Fibroblast of skin of right biceps (primary cell): ENCODE measurements at places on chromosomes 13 and 19.

DNA sequence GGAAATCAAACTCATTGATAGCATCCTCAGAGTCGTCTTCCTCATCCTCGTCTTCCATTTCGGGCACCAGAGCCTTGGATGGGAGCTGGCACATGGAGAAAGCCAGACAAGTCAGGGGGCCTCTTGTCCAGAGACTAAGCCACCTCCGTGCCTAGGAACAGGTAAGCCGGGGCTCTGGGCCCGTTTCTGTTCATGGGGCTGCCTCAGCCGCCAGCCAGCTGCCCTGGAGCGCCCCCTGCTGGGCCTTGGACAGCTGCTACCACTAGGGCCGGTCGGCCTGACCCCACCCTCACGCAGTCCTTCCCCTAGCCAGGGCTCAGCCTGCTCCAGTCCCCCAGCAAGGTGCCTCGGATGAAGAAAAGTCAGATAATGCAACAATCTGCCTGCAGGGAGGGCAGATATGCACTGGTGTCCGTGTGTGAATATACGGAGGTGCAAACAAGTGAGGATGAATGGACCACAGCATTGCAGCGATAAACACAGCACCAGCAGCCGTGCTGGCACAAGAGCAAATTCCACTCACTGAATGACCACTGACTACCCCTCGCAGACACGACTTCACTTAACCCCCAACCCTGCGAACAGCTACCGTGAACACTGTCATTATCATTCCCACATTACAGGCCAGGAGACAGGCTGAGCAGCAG, 11.9 kb upstream of the PRKD2 start:
- DNase-seq = peak; percentile 46

DNA sequence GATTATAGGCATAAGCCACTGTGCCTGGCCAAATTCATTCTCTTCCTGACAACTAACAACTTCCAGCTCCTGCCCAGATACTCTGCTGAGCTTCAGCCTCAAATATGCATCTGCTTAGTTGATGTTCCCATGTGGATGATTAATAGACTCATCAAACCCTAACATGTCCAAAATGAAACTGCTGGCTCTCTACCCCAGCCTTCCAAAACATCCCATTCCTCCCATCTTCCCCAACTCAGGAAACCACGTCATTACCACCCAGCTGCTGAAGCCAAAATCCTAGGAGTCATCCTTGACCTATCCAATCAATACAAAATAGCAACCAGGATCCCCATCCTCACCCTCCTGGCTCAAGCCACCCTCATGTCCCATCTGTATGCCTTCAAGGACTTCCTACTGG, 20.9 kb downstream of the POU2F2 start:
- DNase-seq = peak; percentile 94

DNA sequence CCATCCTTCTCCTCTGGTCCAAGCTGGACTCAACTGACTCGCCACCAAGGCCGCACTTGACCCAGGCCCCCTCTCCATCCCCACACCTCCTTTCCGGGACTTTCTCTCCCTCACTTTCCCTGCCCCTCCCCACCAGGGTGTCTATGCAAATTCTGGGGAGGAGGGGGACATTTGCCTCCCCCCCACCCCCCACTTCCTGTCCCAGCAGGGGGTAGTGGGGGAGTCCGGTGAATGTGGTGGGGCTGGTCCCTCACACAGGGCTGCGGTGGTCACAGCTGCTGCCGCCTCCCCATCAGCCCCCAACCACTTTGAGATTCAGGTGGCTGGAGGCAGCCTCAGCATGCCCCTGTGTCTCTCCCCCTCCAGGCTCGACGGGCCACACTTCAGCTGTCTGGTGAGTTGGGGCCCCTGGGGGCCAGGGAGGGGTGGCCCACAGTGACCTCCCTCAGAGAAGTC, 870 bp downstream of the SPIB start:
- DNase-seq = no peak

- DNase-seq = no peak
Measured at GRCh38 chr19:13827656-13828055, 32.4 kb downstream of the ZSWIM4 start.

- DNase-seq = peak; percentile 27
Measured at GRCh38 chr13:75264611-75265010, 217.4 kb downstream of the TBC1D4 start.

- no peak for DNase-seq
Measured at GRCh38 chr13:50474088-50474662, 369.3 kb downstream of the DLEU7 start.

- DNase-seq = no peak
Measured at GRCh38 chr13:110138700-110139036, 168.3 kb downstream of the COL4A1 start.

GRCh38 chr13:95444006-95444730, 108.4 kb upstream of the CLDN10 start:
- no peak for DNase-seq

DNA sequence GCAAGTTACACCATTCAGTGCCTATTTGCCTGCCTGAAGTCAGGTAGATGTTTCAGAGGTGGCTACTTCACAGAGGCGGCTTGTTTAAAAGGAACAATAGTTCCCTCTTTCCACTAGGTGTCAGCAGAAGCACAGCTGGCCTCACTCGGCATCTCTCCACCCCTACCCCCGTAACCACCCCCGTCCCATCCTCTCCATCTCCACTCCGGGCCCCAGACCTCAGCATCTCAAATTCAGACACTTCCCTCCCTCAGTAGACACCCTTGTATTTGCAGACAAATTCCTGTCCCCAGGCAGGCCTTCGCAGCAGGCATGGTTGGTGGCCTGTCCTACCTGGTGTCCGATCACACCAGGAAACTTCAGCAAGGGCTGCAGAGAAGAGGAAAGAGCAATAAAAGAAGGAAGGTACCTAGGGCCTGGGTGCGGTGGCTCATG, 9.1 kb upstream of the DPP9 start:
- peak; percentile 61 for DNase-seq

GRCh38 chr19:8641908-8642547, 11.6 kb downstream of the NFILZ start:
- DNase-seq = peak; percentile 52

- DNase-seq = no peak
Measured at GRCh38 chr13:22276616-22277015, 605.7 kb downstream of the FGF9 start.

- DNase-seq = peak; percentile 86
Measured at GRCh38 chr19:18683109-18683957, at the start of gene CRTC1. Gene CRTC1 (plus strand): TSS chr19:18683680. CDS start chr19:18683703, 23 bp downstream.

- DNase-seq = no peak
Measured at GRCh38 chr13:113359571-113359970, 4.4 kb downstream of the GRTP1 start.

DNA sequence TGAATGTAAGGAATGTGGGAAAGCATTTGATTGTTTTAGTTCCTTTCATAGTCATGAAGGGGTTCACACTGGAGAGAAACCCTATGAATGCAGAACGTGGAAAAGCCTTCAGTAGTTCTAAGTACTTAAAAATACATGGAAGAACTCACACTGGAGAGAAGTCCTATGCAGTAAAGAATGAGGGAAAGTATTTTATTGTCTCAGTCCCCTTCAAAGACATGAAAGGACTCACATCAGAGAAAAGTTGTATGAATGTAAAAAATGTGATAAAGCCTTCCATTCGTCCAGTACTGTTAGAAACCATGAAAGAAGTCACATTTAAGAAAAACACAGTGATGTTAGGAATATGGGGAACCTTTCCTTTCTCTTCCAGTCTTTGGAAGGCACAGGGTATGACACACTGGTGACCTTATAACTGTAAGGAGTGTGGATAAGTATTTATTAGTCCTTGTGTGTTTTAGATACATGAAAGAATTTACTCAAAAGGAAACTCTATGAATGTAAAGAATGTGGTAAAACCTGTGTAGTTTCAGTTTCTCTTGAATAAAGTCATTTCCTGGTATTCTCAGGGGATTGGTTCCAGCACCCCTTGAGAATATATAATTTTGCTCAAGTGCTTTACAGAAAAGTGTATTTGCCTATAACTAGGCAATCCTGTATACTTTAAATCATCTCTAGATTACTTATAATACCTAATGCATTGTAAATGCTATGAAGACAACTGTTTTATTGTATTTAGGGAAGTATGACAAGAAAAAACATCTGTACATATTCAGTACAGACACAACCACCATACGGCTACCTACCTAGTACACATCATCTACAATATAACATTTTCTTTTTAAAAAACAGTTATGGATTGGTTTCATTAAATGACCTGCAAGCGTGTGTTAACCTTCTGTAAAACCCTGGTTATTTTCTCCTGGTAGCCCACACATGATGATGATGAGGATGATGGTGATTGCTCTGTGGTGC, 52.8 kb downstream of the ZNF823 start:
- no peak for DNase-seq
